Suppressor macrophage treated with lipopolysaccharide for 1 hour (primary cell): ENCODE measurements at places on chromosomes 3 and 15.

GRCh38 chr3:72554689-72555088, 293.6 kb downstream of the SHQ1 start:
- DNase-seq: no peak

- DNase-seq: no peak
Observed at GRCh38 chr15:75718328-75718727, 5.7 kb upstream of the CSPG4 start.

DNA sequence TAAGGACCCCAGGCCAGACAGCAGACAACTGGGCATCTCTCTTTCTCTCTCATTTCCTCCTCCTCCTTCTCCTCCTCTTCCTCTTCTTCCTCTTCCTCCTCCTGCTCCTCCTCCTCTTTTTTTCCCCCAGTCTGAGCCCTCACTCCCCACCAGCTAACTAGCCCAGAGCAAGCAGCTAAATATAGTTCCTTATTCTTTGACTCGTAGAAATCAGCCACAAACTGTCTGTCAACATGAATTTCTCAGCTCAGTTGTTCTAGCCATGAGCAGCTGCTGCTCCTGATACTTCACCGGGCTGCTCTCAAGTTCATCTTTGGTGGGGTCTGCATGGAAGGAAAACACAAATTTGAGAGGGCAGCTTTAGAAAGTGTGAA, 19.2 kb upstream of the LOXL1 start:
- no peak for DNase-seq

DNA sequence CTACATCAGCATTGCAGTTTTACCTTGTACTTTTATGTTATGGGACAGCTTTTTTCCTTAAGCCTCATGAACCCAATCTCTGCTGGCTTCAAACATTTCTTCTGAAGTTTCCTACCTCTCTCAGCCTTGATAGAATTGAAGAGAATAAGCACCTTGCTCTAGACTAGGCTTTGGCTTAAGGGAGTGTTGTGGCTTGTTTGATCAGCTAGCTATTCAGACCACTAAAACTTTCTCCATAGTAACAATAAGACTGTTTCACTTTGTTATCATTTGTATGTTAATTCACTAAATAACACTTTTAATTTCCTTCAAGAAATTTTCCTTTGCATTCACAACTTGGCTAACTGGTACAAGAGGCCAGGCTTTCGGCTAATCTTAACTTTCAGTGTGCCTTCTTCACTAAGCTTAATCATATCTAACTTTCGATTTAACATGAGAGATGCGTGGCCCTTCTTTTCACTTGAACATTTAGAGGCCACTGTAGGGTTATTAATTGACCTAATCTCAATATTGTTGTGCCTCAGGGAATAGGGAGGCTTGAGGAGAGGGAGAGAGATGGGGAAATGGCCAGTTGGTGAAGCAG, 8.1 kb upstream of the TIGIT start:
- no peak for DNase-seq

DNA sequence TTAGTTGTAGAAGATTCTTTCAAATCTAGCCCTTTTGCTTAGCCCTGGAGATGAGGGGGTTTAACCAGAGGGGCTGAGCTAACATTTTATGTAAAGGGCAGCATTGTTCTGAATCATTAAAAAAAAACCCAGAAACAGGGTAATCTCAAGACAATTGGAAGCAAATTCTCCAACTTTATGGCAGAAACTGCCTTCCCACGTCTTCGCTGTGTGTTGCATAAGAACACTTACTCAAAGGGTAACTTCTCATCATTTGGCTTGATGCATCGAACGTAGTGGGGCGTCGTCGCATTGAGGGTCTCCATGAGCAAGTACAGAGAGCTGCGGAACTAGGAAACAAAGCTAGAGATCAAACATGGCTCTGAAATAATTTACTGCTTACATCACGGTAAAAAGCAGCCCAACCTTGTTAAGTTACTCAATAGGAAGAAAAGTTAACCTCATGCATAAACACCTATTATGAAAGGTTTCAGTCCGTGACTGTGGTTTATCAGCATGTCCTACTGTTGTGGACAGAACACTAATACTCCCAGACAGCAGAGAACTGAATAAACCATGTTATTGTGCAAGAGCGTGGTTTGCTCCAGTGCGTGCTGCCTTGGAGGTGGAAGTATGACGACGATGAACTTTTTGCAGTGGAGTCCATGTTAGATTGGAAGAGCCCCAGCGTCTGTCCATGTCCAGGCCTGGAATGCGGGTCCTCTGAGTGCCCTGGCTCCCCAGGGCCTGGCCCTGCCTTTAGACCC, 48.7 kb downstream of the MYO5C start:
- peak; percentile 70 for DNase-seq

DNA sequence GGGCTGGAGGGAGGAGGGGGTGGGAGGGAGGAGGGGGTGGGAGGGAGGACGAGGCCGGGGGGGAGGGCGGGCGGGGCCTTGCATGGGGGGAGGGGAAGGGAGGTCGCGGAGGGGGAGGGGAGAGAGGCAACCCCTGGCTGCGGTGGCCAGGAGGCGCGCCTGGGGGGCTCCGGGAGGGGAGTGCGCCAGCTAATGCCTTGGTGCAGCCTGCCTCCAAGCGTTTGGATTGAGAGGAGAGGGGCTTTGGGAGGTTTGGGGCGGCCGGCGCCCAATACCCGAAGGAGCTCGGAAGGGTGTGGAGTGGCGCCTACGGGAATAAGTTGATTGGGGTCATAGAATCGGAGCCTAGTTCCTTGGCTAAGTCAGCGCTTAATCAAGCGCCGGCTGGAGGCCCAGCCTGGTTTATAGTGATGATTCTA, 557 bp downstream of the TFG start:
- peak; percentile 14 for DNase-seq

- peak; percentile 84 for DNase-seq
Observed at GRCh38 chr3:127135241-127136023, 57.5 kb upstream of the PRR23E start.

DNA sequence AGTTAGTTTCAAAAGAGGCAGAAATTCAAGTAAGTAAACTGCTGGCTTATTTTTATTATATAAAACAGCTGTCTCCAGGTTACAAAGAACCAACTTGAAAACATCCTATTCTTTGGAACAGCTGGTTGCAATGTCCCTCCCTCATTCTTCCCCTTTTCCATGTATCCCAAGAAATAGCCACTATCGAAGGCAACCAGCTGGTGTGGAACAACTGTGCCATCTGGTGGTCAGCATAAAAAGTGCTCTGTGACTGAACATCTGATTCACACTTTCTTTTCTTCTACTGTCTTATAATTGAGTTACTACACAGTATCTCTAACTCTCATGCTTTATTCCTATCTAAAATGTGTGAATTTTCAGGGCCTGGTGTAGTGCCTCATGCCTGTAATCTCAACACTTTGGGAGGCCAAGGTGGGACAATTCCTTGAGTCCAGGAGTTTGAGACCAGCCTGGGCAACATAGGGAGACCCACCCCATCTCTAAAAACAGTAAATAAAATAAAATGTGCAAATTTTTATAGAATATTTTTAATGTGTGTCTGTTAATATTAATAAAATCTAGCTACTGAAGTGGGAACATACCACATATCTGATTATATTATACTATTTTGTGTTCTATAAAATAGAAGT, 9.6 kb downstream of the OSBPL11 start:
- DNase-seq: peak; percentile 64

DNA sequence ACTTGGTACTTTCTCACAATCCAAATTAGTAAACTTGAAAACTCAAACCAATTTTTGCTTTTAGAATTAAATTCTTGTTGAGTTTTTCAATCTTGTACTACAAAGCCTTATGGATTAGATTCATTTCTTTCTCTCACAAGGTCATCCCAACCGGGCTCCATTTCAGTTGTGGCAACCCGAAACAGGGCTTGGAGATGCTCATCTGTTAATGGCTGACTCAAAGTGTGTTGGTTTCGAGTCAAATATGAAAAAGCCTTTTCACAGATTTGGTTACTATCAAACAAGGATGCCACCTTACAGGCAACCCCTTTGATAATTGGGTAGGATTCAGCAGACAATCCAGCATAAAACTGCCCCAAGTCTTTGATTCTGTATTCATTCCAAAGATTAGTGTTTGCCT, 1.8 kb downstream of the EPM2AIP1 start:
- no peak for DNase-seq

- no peak for DNase-seq
Observed at GRCh38 chr3:98588065-98588464, 5.3 kb downstream of the CPOX start.

GRCh38 chr3:72590732-72591221, 257.5 kb downstream of the SHQ1 start:
- DNase-seq: no peak

- peak; percentile 65 for DNase-seq
Observed at GRCh38 chr3:144590854-144591253, 619.2 kb downstream of the DIPK2A start.

- DNase-seq: no peak
Observed at GRCh38 chr3:124229420-124229819, 237.5 kb upstream of the ROPN1 start.

GRCh38 chr15:101210466-101210865, 41.4 kb downstream of the CHSY1 start:
- DNase-seq: no peak
